Fibroblast of skin of abdomen (primary cell): ENCODE measurements at places on chromosomes 6 and 20.

- no peak for DNase-seq
These were observed 76.1 kb upstream of the SLC4A11 start for GRCh38 chr20:3315136-3315535.

- peak; percentile 41 for DNase-seq
These were observed 538 bp upstream of the GRM1 start for GRCh38 chr6:146028252-146028795.

DNA sequence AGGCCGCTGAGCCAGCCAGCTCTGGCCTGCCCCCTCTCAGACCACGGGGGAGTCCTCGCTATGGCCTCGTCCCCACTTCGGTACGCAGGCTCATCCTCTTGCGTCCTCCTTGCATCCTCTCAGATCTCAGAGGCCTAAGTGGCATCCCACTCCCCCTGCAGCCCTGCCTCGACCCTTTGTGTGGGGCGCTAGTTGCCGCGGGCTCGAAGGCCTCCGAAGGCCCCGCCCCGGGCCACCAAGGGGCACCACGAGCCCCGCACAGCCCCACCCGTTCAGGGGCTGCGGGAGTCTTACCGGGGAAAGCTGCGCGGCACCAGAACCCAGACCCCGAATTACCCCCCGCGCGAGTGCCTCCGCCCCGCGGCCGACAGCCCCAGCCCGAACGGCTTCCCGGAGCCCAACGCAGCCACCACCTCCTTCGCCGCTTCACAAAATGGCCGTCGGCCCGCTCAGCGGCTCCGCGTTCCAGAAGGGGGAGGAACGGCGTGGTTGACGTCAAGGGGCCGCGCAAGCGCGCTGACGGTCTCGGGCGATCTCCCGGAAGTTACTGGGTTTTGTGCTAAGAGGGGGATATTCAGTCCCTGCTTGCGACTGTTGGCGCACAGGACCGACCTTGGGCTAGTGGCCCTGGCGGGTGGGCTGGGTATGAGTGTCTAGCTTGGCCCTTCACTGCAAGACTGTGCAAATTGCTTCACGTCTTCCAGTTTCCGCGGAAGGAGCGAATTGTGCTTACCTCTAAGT, at the start of the genes CPNE1 and RBM12:
TSS of gene CPNE1 (minus strand) at position 435 of the 741 bp plus-strand sequence. CDS start 31,977 bp downstream, outside the sequence.
TSS of gene RBM12 (minus strand) at position 435 of the 741 bp plus-strand sequence. CDS start 9,578 bp downstream, outside the sequence.
- peak; percentile 91 for DNase-seq

DNA sequence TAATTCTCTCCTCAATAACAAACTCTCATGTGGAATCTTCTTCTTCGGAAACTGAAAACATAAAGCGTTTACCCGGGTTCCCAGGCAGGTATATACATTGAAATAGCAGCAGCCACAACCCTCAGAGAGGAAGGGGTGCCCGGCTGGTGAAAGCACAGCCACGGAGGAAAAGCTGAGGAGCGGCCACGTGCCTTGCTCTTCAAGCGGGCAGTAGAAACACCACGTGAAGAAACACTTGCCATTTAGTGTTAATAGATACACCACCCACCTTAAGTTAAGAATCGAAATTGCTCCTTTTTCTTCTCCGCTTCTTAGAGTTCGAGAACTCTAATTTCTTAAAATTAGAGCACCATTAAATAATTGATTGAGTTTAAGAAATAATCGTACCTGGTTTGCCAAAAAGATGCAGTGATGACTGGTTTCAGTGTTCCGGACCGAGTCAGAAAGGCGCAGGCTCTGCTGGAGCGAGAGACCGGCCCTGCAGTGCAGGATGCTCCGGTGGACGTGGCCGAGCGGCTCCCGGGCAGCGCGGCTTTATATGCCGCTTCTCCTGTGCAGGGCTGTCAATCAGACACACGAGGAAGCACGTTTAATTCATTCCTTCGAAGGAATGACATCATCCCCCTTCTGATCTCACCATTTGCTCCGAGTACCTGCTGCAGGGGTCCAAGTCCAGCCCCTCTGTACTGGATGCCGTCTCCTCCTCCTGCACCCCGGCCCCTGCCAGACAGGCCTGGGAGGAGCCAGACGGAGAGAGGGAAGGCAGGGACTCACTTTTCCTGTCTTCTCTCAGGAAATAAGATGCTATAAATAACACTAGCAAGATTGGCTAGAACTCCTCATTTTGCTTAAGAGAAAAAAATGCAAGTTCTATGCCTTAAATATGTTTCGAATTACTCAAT, at the start of gene THBS2:
TSS of gene THBS2 (minus strand) at position 510 of the 902 bp plus-strand sequence. CDS start 3,062 bp downstream, outside the sequence.
- peak; percentile 96 for DNase-seq

GRCh38 chr20:25257756-25258475, 10.0 kb downstream of the PYGB start:
- DNase-seq, result no peak

- no peak for DNase-seq
These were observed 846.8 kb downstream of the EYS start for GRCh38 chr6:64860203-64860602.

DNA sequence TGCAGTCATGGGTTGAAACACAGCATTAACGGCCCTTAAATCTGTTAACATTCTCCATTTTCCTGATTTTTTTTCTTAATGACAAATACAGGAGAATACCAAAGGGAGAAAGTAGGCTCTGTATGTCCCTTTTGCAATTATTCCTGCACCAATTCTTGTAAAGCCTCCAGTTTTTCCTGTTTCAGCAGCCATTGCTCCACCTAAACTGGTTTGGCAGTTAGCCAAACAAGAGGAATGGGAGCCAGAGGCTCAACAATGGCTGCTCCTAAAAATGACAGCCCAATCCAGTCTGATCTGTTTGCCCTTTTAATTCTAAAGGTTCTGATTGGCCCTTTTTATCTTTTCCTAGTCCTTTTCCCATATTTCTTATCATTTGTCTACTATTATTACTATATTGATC, 284.2 kb upstream of the SGK1 start:
- DNase-seq, result no peak

GRCh38 chr20:47241345-47241781, 115.1 kb downstream of the ZMYND8 start:
- peak; percentile 97 for DNase-seq

DNA sequence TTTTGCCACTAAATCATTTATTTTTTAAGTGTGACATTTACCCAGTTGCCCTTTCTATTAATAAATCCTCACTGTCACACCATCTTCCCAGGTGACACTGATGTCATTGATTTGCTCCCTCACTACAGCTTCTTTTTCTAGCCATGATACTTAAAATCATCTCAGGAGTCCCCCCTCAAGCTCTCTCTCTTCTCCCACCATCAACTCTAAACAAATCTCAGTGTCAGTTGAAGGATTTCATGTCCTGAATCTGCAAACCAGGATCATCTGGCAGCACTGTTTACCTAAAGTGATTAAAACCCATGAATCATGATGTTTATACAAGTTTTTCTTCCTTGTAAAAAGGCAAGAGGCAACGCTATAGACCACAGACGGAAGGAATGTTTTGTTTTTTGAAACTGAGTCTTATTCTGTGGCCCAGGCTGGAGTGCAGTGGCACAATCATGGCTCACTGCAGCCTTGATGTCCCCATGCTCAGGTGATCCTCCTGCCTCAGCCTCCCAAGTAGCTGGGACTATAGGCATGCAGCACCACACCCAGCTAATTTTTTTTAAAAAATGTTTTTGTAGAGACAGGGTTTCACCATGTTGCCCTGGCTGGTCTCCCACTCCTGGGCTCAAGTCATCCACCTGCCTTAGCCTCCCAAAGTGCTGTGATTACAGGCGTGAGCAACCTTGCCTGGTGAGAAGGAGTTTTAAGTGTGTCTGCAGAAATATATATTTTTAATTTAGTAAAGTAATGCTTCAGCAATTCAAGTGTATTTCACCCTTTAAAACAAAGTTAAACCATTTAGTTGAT, 30.1 kb upstream of the SH3BGRL2 start:
- DNase-seq, result peak; percentile 34

GRCh38 chr6:39104528-39104927, 10.5 kb downstream of the SAYSD1 start:
- no peak for DNase-seq

- DNase-seq, result no peak
These were observed 69.0 kb downstream of the DTNBP1 start for GRCh38 chr6:15593798-15594197.

DNA sequence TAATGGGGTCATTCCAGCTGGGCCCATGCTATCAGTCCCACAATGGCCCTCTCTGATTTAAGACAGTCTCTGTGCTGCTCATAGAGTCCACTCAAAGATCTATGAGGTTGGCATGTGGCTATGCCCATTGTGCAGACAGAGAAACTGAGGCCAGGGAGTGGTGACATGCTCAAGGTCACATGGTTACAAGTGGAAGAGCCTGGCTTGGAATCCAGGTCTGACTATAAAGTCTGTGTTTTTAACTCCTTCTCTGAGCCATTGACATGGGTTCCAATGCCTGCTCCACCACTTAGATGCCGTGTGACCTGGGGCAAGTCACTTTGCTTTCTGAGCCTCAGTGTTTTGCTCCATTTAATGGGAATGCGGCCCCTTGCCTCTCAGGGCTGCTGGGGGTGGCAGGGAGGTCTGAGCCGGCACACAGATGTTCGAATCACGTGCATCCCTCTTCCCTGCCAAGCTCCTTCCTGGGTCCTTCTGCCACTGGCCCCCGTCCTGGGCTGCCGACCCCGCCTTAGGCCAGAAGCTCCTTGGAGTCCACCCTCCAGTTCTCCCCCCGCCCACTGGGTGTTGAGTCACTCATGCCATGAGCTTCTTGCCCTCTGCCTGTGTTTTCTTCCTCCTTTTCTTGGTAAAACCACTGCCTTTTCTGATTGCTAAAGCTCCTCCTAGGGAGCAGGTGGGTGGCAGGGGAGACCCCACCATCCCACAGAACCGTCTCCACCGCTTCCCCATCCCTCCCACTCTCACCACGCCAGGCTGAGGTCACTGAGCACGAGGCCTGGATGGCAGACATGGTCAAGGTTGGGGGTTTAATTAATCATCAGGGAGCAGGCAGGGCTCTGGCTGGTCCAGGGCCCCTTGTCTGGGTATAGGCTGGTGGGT, 35.7 kb downstream of the CEBPB start:
- DNase-seq, result no peak

DNA sequence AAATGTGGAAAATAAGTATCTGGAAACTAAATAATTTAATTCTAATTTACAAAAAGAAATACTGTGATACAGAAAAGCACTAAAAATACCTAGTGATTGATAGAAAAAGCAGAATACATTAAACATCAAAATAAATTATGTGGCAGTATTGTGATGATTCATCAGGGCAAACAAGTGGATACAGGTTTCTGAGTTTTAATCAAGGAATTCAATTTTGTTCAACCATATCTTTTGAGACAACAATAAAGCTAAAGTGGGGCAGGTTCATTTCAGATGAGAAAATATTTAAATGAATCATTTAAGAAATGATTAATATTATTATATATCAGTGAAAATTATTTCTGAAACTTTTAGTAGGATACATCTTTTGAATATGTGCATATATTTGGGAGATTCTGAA, 49.8 kb downstream of the GRIK2 start:
- no peak for DNase-seq

- no peak for DNase-seq
These were observed 29.2 kb downstream of the RHAG start for GRCh38 chr6:49607391-49607982.

- peak; percentile 73 for DNase-seq
These were observed 949.6 kb downstream of the TBC1D32 start for GRCh38 chr6:120384671-120385070.

- no peak for DNase-seq
These were observed 369.9 kb downstream of the CDH26 start for GRCh38 chr20:60327971-60328660.

GRCh38 chr6:1363729-1364572, 25.4 kb upstream of the FOXF2 start:
- peak; percentile 59 for DNase-seq

DNA sequence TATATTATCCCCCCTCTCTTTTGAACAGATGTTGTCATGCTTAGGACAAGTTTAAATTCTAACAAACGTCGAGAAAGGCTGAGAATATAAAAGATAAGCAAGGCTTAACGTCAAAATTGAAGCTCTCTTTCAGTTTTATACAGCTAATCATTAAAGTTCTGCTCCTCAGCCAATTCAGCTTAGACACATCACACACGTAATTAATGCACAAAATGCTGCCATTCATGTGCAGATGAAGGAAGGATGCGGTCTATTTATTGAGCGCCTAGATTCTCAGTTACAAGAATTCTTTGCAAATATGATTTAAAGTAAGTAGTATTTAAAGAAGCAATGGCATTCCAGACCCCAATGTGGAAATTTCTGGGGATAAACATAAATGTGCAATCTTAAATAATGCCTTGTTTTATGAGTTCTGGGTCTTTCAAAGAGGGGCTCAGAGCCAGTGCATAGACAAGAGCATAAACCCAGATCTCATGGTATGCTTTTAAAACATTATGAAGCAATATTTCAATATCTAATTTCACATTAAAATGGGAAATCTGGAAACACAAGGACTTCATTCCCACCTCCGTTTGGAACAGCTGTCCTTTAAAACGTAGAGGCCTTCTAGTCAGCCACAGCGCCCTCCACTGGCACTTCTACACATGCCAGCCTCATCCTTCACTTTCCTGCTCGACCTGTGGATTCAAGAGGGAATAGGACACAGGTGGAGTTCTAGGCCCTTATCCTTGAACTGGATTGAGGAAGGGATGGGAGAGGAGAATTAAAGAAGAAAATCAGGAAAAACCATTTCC, 85.8 kb downstream of the LYRM4 start:
- DNase-seq, result no peak

DNA sequence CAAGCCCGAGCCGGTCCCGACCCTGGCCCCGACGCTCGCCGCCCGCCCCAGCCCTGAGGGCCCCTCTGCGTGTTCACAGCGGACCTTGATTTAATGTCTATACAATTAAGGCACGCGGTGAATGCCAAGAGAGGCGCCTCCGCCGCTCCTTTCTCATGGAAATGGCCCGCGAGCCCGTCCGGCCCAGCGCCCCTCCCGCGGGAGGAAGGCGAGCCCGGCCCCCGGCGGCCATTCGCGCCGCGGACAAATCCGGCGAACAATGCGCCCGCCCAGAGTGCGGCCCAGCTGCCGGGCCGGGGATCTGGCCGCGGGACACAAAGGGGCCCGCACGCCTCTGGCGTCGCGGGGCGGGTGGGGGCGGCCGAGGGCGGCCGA, 37.5 kb downstream of the YTHDF1 start:
- no peak for DNase-seq

GRCh38 chr6:136774228-136775041, 17.8 kb downstream of the MAP3K5 start:
- peak; percentile 68 for DNase-seq

GRCh38 chr6:149373511-149373910, 26.6 kb upstream of the SUMO4 start:
- DNase-seq, result no peak

GRCh38 chr6:43921548-43922425, 151.8 kb downstream of the VEGFA start:
- DNase-seq, result no peak

DNA sequence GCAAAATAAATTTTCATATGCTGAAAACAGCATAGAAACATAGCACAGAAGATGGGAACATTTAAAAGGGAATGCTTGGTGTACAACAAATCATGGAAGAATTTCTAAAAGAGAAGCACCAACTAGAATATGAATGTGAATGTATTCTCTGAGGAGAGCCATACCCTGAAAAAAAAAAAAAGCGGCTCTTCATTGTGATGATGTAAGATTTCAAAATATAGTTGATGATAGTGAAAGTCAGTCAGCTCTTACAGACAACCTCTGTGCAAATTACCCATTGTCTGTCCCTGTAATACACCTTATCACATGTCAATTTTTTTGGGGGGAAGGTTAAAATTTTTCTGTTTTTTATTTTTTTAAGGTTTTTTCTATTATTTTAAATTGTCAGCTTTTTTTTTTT, 58.6 kb upstream of the PTCHD4 start:
- no peak for DNase-seq
